T-cell (primary cell): ENCODE measurements at places on chromosomes 2 and 18.

- H3K4me1 ChIP-seq, result peaks cover 16% of the 10 kb centered on the region
- no peak overlapping the region for H3K4me3 ChIP-seq
- peaks cover 6% of the 10 kb centered on the region for H3K36me3 ChIP-seq
- no peaks in the 10 kb centered on the region for H3K27me3 ChIP-seq
- no peak for DNase-seq
- no peak overlapping the region for H3K27ac ChIP-seq
Measured at GRCh38 chr18:76380127-76380729, 114.8 kb downstream of the ZNF516 start.

GRCh38 chr18:23186781-23187180 is 51.5 kb downstream of the CABLES1 start:
- no peak for DNase-seq
- no peak overlapping the region for H3K27ac ChIP-seq
- no peak overlapping the region for H3K4me3 ChIP-seq

DNA sequence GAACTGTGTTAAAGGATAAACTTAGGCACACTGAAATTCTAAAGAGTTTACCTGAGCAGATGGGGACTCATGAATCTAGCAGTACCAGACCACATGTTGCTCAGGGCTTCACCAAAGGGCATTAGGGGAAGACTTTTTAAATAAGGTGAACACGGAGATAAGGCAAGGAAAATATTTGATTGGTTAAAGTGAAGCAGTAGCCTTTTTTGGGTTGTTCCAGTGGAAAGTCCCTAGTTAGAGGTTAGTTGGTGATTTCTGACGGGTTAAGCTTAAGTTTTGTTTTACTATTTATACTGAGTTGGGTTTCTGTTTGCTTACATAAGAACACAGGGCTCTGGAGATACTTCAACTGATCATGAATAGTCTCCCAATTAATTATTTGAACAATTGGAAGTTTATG is 722.5 kb downstream of the SOCS6 start:
- H3K27ac ChIP-seq, result no peak overlapping the region
- no peaks in the 10 kb centered on the region for H3K36me3 ChIP-seq
- H3K27me3 ChIP-seq, result no peaks in the 10 kb centered on the region
- DNase-seq, result no peak
- no peaks in the 10 kb centered on the region for H3K4me1 ChIP-seq
- no peak overlapping the region for H3K4me3 ChIP-seq

GRCh38 chr2:86211033-86211795 is 12.0 kb downstream of the MRPL35 start:
- no peak overlapping the region for H3K4me3 ChIP-seq
- no peak overlapping the region for H3K27ac ChIP-seq
- peaks cover 65% of the 10 kb centered on the region for H3K36me3 ChIP-seq
- H3K4me1 ChIP-seq, result no peaks in the 10 kb centered on the region

- H3K4me1 ChIP-seq, result no peaks in the 10 kb centered on the region
- H3K27me3 ChIP-seq, result no peaks in the 10 kb centered on the region
- no peak overlapping the region for H3K4me3 ChIP-seq
- H3K36me3 ChIP-seq, result no peaks in the 10 kb centered on the region
Measured at GRCh38 chr18:37274309-37275236, 291.0 kb downstream of the CELF4 start.

GRCh38 chr2:195651046-195651445 is 6.0 kb upstream of the SLC39A10 start:
- no peak overlapping the region for H3K27ac ChIP-seq
- H3K36me3 ChIP-seq, result no peaks in the 10 kb centered on the region
- no peaks in the 10 kb centered on the region for H3K27me3 ChIP-seq
- no peak overlapping the region for H3K4me3 ChIP-seq
- DNase-seq, result no peak

DNA sequence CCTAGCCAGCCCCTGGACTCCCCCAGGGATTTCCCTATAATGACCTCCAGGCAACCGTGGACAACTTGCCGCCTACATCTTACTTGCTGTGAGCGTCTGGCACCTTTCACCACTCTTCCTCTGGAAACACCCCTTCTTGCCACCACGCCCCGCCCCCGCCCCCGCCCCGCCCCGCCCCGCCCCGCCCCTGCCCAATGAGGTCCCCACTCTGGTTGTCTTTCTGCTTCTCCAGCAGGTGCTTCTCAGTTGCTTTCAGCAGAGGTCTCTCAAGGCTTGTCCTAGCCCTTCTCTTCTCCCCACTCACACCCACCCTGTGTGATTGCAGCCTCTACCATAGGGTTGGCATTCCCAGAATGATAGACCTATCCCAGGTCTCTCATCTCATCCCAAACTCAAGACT is 214.5 kb downstream of the EN1 start:
- no peaks in the 10 kb centered on the region for H3K36me3 ChIP-seq
- no peak for DNase-seq
- peaks cover 8% of the 10 kb centered on the region for H3K27me3 ChIP-seq
- H3K4me1 ChIP-seq, result no peaks in the 10 kb centered on the region
- H3K27ac ChIP-seq, result no peak overlapping the region
- H3K4me3 ChIP-seq, result no peak overlapping the region

DNA sequence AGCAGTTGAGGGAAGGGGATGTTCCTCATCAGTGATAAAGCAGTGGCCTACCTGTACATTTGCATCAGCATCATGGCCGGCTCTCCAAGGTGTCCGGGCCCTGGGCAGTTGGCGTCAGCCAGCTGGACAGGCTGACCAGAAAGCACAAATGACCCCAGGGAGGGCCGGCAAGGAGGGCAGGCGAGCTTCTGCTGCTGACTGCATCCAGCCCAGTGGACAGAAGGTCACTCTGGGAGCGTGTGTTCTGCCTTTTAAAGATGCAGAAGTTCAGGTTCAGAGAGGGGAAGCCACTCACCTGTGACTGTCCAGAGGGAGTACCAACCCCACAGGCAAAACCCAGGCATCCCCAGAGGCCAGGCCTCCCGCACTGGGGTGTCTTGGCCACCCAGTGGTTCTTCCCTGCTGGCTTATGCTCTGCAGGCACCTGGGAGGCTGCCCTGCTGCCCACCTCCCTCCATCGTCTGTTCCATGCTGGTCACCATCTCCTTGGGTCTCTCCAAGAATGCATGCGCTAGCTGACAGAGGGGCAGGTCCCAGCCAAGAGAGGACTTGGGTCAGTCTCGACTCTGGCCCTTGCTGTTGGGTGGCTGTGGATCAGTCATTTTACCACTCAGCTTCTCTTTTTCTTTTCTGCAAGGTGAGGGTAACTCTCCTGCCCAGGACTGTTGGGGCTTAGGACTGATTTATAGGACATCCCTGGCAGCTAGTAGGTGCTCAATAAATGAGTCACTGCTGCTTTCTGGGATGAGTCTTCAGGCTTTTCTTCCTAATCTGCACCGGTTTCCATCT is 89.9 kb downstream of the INHBB start:
- peaks cover 3% of the 10 kb centered on the region for H3K27me3 ChIP-seq
- no peaks in the 10 kb centered on the region for H3K36me3 ChIP-seq
- H3K4me3 ChIP-seq, result no peak overlapping the region
- no peak overlapping the region for H3K27ac ChIP-seq

DNA sequence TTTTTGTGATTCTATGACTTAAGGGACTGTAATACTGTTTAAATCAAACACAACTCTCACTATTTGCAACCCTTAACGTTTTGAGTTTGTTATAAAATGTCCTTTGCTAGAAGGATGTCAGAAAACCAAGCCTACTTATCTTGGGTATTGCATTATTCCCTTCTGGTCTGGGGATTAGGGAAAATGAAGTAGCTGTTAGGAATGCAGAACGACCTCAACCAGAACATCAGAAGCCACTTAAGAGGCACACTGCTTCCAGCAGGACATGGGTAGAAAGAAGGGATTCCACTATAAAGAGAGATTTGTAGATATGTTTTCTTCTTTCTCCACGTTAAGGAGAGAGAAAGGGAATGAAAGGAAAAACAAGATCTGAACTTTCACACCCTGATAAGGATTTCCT is 101.2 kb downstream of the SETBP1 start:
- no peaks in the 10 kb centered on the region for H3K36me3 ChIP-seq
- DNase-seq, result no peak
- H3K4me1 ChIP-seq, result no peaks in the 10 kb centered on the region
- H3K27ac ChIP-seq, result no peak overlapping the region
- no peak overlapping the region for H3K4me3 ChIP-seq

- peak overlapping the region; percentile 86 for H3K27ac ChIP-seq
- peaks cover 10% of the 10 kb centered on the region for H3K36me3 ChIP-seq
- peaks cover 63% of the 10 kb centered on the region for H3K4me1 ChIP-seq
- H3K27me3 ChIP-seq, result no peaks in the 10 kb centered on the region
- DNase-seq, result peak; percentile 21
Measured at GRCh38 chr2:106160786-106161261, 33.3 kb downstream of the UXS1 start.

DNA sequence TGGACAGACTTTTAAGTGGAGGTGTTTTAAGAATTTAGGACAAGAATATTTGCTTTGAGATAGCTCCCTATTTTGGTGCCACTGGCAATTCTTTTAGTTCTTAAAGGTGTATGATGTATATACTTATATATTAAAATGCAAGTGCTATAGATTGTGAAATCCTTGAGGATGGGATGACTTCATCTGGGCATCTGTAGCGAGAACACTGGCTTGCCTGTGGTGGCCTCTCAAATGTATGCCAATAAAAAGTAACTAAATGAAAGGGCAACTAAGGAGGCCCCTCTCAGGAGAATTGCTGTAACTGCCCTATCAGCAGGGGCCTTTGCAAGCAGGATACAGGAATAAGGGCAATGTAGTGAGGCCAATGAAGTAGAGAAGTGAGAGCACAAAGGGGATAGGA is 2.6 kb upstream of the THUMPD2 start:
- H3K27me3 ChIP-seq, result no peaks in the 10 kb centered on the region
- no peak for DNase-seq
- no peaks in the 10 kb centered on the region for H3K36me3 ChIP-seq
- no peak overlapping the region for H3K4me3 ChIP-seq
